NCI-H1105 (cell line): ENCODE measurements at places on chromosomes 6 and 20.

DNA sequence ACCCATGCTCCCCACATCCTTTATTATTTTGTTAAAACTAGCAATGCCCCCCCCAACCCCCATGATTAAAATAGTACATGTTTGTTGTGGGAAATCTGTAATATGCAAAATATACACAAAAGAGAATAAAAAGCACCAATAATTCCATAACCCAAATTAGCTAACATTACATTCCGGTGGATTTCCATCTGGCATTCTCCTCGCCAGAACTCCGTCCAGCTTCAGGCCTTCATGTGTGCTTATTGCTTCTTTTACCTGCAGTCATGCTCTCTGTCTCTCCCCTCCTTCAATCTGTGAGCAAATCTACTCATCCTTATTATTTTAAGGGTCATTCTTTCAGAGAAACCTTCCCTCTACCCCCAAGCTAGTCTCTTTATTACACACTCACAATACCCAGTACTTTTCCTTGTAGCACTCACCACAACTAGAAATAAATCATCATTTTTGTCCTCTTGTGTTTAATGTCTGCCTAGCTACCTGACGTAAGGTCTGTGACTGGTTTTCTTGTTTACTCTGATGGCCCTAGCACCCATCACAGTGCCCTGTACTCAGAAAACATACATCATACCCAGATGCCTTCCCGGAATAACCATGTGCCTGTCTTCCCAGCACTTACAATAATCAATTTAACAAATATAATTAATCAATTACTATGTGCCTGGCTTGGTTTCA lies 25.6 kb upstream of the IER3 start:
- no peak for DNase-seq

- DNase-seq: no peak
Measured at GRCh38 chr6:37115236-37115895, 54.6 kb upstream of the PIM1 start.

DNA sequence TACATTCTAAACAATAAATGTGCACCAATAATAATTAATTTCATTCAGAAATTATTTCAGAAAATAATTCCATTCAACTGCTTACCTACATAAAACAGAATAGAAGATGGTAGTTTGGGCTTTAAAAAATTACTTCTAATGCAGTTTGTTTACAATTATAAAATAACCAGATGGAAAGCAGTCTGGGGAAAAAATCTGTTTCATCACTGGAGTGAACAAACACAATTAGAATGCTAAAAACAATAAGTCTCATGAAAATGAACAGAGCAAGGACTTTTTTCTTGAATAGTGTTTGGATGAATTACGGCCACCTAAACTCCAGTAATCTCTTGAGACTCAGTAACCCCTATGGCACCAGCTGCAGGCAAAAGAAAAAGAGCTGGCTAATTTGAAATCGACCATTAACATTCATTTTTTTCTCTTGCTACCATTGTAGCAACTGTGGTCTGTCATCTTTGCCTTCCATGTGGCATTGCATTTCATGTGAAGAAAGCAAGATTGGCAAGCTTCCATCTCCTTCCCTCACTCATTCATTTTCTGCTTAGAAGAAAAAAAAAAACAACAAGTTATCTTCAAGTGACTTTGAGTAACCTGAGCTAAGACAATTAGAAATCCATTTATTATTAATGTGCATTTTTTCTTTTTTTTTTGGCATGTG lies 88.4 kb upstream of the CEP85L start:
- peak; percentile 71 for DNase-seq

DNA sequence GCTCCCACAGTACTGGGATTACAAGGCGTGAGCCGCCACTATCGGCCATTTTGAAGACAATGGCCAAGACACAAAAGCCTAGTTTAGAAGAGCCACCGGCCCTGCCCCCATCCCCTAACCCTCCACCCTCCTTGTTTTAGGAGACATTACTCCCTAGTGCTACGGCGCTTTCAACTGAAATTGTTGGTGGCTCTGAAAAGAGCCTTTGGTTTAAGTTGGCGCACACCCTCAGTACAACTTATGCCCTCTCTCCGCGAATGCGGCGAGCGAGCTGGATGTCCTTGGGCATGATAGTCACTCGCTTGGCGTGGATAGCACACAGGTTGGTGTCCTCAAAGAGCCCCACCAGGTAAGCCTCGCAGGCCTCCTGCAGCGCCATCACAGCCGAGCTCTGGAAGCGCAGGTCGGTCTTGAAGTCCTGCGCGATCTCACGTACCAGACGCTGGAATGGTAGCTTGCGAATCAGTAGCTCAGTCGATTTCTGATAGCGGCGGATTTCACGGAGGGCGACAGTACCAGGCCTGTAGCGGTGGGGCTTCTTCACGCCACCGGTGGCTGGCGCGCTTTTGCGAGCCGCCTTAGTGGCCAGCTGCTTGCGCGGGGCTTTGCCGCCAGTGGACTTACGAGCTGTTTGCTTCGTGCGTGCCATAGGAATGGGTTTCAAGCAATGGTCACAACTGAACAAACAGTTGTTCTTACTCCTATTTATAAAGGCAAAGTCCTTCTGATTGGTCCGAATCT lies 114.9 kb upstream of the BTN3A2 start:
- peak; percentile 85 for DNase-seq

DNA sequence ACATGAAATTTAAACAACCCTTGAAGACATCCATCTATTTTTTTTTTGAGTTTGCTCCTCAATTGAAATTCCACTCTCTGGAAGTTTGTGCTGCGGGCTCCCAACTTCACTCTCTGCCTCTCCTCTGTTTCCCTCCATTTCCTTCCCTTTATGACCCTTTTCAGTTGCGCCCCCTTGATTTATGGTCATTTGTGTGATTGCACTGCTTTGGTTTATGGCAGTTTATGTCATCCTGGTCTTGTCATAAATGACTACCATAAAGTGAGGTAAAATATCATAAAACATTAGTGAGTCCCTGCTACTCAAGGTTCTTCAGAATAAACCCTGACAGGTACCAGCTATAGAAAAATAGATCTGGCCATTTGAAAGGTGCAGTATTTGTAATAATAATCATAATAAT lies 348.3 kb upstream of the ZFP64 start:
- no peak for DNase-seq

GRCh38 chr6:22173311-22173710 lies 123.5 kb downstream of the PRL start:
- DNase-seq: no peak

- no peak for DNase-seq
Measured at GRCh38 chr6:154773610-154774089, 40.4 kb downstream of the SCAF8 start.
